GM04504 (cell line): ENCODE measurements at places on chromosomes 5 and 9.

GRCh38 chr5:75239681-75240080 lies 3.0 kb upstream of the ANKRD31 start:
- DNase-seq, result no peak

DNA sequence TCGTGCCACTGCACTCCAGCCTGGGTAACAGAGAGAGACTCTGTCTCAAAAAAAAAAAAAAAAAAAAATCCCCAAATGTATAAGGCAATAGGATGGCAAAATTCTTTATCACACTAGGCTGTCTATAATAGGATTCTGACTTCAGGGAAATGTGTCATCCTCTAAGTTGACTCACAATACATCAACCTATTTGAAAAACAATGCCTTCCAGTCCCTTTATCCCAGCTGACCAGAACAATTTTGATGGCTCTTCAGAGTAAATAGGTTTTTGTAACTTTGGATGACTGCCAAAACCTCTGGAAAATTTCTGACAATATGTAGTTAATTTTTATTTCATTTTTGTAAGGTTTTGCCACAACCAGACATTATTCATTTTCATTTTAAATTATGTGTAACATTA lies 184.1 kb downstream of the CCDC192 start:
- no peak for DNase-seq

GRCh38 chr5:14851999-14852526 lies 19.5 kb downstream of the ANKH start:
- no peak for DNase-seq

DNA sequence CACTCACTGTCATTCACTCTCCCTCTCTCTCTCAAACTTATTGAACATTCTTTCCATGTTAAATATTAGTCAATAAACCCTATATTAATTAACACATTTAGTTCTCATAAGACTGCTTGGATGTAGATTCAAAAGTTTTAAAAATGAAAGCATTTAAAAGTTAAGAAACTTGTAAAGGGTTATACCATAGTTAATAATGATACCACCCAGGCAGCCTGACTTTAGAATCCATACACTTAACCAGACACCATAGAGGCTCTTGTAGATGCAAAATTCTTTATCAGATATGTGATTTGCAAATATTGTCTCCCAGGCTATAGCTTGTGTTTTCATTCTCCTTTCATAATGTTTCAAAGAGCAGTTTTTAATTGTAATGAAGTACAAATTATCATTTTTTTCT lies 335.8 kb upstream of the ACTBL2 start:
- no peak for DNase-seq

DNA sequence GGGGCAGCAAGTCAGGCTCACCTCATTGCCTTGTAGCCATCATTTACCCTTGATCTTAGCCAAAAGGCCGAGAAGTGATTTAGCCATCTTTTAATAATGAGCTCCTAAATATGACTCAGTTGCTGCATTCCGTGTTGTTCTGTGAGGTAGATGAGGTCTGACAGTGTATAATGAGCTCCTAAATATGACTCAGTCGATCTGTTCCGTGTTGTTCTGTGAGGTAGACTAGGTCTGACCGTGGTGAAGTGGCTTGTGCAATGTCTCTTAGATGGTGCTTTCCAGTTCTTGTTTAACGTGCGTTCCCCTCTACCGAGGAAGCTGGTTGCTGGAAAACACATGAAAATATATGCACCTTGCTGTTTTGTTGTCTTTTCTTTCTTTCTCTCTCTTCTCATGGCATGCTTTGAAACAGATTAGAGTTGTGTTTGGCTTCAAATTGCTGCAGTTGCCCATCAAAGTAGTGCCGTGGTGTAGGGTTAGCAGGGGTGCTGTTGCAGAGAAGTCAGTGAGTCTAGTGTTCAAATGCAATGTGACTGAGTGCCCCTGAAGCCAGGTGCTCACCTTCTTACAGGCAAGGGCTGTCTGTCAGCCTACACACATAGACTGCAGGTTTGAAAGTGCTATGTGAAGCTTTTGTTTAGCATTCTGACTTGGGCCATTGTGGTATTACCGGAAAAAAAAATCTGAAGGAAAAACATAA lies 118.6 kb downstream of the KDM4C start:
- DNase-seq, result no peak

DNA sequence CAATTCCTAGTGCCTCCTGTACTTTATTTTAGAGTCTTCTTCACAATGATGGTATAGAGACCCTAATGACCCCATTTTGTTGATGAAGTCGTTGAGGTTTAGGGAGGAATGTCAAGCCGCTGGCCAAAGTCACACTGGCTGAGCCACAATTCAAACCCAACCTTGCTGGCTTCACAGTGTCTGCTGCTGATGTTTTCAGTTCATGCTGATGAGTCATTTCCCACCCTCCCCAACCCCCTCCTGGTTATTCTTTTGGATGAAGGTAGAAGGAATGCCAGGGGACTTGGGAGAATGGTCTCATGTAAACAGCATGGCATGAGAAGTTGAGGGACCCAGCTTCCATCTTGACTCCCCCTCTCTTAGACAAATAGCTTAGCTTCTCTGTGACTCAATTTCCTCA lies 68.6 kb downstream of the TMEM252 start:
- no peak for DNase-seq

DNA sequence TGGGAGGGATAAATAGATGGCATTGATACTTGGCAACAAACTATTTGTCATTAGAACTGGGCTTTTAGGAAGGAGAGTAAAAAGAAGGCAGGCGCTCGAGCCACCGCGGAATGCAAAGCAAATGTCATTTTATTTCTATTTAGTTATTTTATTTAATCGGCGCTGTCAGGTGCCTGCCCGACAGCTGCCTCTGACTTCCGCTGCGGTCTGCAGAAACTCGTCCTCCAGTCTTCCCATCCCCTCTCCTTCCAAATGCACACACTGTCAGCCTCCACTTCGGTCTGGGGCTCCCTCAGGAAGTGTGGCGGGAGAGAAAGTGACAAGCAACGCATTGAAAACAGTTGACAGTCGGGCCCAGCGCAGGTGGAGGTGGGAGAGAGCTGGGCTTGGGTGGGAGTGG lies 29.3 kb downstream of the ASS1 start:
- no peak for DNase-seq

- no peak for DNase-seq
Observed at GRCh38 chr9:89799766-89800165, 195.0 kb downstream of the GADD45G start.

DNA sequence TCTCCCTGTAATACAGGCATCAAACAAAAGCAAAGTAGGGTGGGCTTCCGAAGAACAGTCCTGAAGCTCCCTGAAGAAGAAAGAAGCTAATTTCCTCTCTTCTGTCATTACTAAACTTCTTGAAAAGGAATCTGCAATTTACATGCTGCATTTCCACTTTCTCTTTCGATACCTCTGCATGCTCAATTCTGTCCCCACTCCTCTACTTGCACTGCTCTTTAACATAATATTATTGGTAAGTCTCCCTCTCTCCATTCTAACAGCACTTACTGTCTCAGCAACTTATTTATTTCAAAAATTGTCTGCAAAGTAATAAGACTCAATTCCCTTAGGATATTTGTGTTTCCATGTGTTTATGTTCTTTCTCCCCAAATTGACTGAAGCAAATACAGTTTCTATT lies 3.9 kb upstream of the PLPP1 start:
- no peak for DNase-seq

DNA sequence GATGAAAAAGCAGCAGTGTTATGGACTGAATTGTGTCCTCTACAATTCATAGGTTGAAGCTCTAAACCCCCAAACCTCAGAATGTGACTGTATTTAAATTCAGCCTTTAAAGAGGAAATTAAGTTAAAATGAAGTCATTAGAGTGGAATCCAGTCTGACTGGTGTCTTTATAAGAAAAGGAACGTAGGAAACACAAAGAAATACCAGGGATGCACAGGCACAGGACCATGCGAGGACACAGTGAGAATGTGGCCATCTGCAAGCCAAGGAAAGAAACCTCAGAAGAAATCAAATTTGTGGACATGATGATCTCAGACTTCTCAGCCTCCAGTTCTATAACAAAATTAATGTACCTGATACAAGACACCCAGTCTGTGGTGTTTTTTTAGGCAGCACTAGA lies 971.2 kb upstream of the CDH9 start:
- DNase-seq, result no peak

DNA sequence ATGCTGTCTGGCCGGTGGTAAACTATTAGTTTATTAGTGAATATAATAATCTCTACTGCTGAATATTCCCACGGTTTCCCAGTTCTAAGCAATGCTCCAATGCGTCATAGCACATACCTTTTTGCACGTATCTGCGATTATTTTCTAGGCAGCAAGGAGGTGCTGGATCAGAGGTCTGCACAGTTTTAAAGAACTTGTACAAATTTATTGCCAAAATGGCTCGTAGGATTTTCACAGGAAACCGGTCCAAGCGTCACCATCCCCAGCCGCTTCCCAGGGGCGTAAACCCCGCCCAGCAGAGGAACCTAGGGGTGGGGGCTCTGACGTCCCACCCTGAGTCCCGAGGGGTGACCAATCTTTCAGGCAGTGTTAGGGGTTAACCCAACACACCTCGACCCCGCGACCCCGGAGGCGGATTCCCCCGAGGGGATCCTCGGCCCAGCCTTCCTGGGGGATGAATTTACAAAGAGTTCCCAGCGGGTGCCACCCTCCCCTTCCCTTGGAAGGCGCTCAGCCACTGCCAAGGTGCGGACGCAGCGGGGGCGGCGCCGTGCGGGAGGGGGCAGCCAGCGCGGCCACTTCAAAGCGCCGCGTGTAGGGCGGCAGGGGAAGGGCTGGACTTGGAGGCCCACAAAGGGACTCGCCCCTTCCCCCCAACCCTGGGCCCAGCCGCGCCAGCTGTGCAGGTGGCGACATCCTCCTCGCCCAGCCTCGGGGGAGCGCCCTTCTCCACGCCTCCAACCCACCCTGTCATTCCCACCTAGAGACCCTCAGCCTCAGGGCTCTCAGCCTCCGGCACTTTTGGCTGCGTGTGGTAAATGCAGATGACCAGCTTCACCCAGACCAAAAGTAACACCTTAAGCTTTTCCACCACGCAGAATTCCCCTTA lies 43.5 kb upstream of the TCF7 start:
- DNase-seq, result no peak

- no peak for DNase-seq
Observed at GRCh38 chr5:143231973-143232812, 171.3 kb downstream of the NR3C1 start.

DNA sequence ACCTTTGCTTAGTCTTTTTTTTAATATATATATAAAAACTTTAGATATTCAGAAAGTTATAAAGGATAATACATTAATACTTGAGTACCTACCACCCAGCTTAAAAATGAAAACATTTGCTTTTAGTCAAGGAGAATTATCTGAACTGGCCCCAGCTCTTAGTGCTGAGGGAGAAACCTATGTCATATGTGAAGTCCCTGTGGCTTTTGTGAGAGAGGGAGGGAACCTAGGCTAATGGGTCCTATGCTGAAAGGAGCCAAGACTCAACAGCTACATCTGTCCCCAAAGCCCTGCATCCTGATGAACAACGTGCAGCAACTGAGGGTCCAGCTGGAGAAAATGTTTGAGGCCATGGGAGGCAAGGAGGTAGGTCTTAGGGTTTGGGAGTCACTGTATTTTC lies 92.0 kb upstream of the RUSC2 start:
- DNase-seq, result no peak

- DNase-seq, result no peak
Observed at GRCh38 chr9:136231478-136232297, 13.9 kb downstream of the QSOX2 start.

DNA sequence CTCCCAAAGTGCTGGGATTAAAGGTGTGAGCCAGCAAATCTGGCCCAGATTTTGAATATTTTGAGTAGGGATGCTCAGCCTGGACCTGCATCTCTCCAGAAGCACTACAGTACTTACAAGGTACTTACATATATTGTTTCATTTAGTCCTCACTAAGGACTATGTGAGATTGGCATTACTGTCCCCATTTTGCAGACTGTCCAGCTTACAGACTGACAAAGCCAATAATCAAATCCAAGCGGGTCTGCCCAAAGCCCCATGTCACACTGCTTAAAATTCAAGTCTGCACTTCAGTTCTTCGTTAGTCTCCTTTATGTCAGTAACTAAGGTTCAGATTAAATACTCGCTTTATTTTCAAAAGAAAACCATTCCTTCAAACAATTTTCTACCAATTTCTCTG lies 7.1 kb downstream of the MAPKAP1 start:
- DNase-seq, result no peak

GRCh38 chr5:124330595-124331220 lies 415.7 kb downstream of the ZNF608 start:
- no peak for DNase-seq

GRCh38 chr9:94783102-94783682 lies 56.7 kb downstream of the AOPEP start:
- peak; percentile 87 for DNase-seq

- no peak for DNase-seq
Observed at GRCh38 chr5:38831909-38832308, 13.9 kb upstream of the OSMR start.

DNA sequence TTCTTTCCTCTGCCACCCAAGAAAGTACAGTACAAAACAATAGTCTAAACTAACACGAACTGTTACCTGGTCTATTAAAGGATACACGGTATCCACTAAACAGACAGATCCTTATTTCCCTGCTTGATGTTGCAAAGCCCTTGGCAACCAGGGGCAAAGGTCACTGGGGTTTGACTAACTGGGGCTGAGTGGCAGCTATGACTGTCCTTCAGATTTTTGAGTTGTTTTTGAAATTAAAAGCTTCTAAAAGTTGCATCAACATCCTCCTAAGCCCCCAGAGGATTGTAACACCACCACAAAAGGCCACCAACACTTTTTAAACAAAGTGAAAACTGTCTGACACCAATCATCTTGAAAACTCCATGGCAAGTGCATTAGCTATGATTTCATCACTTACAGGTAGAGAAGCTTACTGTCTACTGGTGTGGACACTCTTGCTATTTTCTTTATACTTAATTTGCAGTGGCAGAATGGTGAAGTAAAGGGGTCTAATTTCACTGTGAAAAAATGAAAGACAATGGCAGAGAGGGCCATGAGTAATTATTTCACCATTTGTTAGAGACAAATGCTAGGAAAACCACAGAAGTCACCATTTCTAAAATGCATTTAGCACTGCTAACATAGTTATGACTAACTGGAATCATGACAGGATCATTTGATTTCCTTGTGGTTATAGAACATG lies 292.4 kb downstream of the EFNA5 start:
- DNase-seq, result no peak

- DNase-seq, result no peak
Observed at GRCh38 chr5:133657036-133657435, 44.7 kb upstream of the FSTL4 start.

DNA sequence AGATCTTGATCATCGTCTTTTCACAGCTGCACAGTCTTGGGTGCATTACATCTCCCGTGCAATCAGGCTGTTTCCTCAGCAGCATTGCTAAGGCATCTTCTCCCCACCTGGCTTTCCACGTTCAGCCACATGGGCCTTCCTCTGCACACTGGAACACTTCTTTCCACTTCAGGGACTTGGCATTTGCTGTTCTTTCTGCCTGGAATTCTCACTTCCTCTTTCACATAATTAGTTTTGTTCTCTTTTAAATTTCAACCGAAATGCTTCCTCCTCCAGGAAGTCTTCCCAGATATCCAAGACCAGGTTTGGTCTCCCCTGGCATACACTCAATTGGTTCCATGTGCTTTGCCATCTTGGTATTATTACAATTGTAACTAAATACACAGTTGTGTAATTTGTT lies 43.8 kb downstream of the WHRN start:
- DNase-seq, result no peak
